ENCODE measurements at places on chromosomes 4 and X. TPM values are rescaled to one million over a fixed set of nuclear protein-coding genes. Genes with fewer than 3 reads are reported as not detected.

ZMAT1 gene
- total RNA-seq = 4.5 TPM

SLC6A14 gene
- not detected for total RNA-seq

DCK gene
- total RNA-seq = 6.6 TPM

CCNB3 gene
- total RNA-seq = 0.17 TPM

RHOXF2B gene
- total RNA-seq = not detected

All from left ventricle myocardium superior (tissue), 1 donor.